Hindlimb muscle (tissue), 1 donor: ENCODE measurements at places on chromosomes 3 and 15.

GRCh38 chr15:32818758-32819447 lies 101.1 kb downstream of the GREM1 start:
- no peak for DNase-seq

DNA sequence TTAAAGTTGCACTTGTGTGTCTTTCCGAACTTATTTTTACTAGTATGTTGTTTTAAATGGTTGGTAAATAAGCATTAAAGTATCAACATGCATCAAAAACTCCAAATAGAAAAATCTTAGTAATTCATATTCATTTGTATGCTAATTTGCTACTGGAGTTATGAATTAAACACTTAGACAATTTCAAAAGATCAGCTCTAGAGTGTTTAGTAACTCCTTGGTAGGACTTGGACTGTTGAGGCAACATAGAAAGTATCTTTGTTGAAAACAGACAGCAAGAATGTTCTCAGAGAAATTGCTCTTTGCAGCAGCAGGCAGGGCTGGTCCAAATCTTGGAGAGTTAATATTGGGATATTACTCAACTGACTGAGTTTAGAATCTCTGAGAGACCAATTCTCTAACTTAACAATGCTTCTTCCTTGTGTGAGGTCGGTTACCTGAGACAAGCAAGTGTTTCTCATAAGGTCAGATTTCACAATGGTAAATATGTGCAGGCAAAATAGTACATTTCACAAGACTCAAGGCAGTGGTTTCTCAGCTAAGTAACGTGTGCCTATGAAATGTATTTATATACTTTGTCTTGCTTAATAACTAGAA lies 147.8 kb upstream of the IL12A start:
- no peak for DNase-seq

DNA sequence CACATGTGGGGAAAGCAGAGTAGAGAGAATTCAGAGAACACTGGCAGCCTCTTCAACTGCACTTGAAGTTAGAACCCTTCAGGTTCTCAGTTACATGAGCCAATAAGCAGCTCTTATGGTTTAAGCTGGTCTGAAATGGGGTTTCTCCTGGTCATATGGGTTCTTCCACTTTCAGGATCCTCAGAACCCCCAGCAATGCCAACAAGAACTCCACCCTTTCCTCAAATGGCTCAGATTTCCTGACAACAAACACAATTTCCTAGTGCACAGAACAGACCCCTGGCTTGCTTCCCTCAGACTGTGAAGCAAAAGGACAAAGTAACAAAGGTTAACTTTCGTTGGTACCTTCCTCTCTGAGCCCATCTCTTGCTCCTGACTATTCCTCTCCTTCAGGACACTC lies 23.9 kb upstream of the FRMD4B start:
- DNase-seq = no peak

DNA sequence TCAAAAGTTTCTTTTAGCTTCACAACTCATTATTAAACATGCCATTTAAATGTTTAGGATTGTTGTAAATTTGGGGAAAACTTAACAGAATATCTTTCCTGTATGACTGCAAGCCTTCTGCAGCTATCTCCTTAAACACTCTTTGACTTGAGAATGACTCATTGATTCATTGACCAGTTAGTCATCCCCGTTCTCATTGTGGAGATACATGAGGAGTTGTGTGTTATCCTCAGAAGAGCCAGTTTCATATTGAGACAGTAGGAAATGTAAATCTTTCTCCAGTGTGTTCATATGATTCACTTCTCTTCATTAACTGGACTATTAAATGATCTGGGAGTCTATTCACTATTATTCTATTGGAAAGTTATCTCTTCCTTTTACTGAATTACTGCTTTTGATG lies 83.0 kb downstream of the CRYGS start:
- no peak for DNase-seq

DNA sequence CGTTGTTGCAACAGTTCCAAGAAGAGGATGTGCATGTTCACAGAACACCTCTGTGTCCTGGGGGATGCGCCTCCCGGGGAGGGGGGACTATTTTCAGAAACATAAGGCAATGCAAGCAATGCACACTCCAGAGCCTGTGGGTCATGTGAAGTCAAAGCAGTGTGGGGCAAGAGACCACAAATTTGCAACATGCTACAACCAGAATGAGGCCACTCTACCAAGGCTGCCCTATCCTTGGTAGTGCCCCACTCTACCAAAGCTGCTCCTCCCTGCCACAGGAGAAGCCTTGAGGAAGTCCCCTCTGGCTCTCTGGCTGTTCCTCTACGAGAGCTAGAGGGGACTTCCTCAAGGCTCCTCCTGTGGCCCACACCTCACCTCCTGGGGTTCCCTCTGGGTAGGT lies 8.4 kb upstream of the NR2C2 start:
- no peak for DNase-seq

DNA sequence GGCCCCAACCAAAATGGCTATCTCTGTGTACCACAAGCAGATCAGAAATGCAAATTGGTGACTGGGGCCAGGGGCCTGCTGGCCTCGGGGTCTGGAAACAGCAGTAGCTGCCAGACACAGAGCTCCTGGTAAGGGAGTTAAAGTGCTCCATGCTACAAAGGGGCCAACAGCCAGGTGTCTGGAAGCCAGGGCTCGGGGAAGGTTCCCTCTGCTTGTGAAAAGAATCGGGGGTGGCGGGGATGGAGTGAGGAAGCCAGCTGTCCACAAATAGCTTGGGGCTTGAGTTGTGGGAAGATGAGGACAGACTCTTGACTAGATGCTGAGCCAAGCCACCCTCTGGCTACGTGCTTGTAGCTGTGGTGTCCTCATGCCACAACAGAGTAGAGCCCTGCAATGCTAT lies 39.3 kb downstream of the CHRD start:
- DNase-seq = no peak

GRCh38 chr3:41700155-41700554 lies 261.7 kb downstream of the ULK4 start:
- no peak for DNase-seq

- no peak for DNase-seq
These were observed 45.0 kb upstream of the FGF12 start for GRCh38 chr3:192772240-192772894.

GRCh38 chr3:159922861-159923312 lies 65.7 kb upstream of the IL12A start:
- DNase-seq = no peak

- no peak for DNase-seq
These were observed 144.5 kb upstream of the BCL6 start for GRCh38 chr3:187889601-187890404.

GRCh38 chr3:53261712-53262111 lies 5.9 kb upstream of the TKT start:
- no peak for DNase-seq

DNA sequence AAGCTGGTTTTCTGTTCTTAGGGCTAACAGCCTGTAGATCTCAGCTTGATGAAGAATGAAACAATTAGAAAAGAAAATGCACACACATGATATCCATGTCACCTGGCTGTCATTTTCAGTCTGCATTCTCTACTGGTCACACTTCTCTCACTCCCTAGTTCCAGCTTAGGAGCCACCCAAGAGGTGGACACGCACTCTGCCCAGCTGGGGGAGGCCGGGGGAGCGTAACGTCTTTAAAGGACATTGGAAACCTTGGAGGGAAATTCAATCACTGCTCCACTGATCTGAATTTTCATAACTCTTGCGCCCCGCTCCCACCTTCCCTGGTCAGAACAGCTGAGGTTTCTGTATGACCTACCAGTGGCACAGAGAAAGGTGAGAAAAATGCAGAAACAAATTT lies 79.7 kb downstream of the RAB11A start:
- DNase-seq = no peak

GRCh38 chr3:163347944-163348343 lies 1730.4 kb downstream of the SI start:
- DNase-seq = no peak

- no peak for DNase-seq
These were observed 18.3 kb downstream of the RAB11A start for GRCh38 chr15:65887565-65887964.

- no peak for DNase-seq
These were observed 98.4 kb downstream of the FLNB start for GRCh38 chr3:58106640-58107039.

- no peak for DNase-seq
These were observed 13.9 kb upstream of the C15orf61 start for GRCh38 chr15:67506775-67507747.

GRCh38 chr3:73868688-73869315 lies 244.1 kb upstream of the PDZRN3 start:
- peak; percentile 64 for DNase-seq

DNA sequence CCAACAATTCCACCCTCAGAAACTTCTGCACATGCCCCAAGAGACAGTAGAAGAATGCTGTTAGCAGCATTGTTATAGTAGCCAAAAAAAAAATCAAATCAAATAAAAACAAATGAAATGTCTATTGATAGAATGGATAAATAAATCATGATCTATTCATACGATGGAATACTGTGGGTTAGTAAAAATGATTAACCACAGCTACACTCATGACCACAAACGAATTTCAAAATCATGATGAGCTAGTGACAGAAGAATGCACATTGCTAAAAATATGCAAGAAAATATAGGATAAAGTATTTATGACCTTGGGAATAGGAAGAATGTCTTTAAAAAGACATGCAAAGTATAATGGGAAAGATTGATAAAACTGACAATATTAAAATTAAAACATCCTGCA lies 57.5 kb upstream of the ACAN start:
- no peak for DNase-seq

DNA sequence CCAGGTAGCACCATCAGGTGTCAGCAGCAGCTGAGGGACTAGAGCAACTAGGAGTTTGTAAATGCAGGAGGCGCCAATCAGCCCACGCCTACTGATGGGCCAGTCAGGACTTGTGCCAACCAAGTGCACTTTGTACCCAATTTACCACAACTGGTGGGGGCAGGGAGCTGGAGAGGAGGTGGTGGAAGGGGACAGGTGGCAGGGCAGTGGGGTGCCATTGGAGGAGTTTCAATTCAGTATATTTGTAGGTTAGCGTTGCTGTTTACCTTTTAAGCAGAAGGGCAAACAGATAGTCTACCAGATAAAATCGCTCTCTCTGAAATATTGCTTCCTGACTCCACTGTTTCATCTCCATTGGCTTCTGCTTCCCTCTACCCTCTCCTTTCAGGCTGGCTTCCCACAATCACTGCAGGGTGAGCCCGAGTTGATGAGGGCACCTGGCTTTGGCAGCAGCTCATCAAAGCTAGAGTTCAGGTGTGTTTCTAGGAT lies 75.7 kb downstream of the TRIM69 start:
- no peak for DNase-seq

GRCh38 chr3:177110386-177110785 lies 86.9 kb downstream of the TBL1XR1 start:
- DNase-seq = no peak

DNA sequence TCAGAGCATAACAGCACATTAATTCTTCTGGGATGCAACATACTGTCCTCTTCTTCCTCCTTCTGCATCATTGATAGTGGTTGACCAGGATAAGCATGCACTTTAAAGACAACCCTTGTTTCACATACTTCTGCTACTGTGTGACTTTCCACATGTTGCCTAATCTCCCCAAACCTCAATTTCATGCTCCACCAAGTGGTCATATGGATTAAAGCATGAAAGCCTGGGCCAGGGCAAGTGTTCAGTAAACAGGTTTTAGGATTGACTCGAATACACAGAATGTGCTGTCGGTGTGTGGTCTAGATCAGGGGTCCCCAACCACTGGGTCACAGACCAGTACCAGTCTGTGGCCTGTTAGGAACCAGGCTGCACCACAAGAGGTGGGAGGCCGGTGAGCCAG lies 22.5 kb upstream of the BFSP2 start:
- DNase-seq = peak; percentile 29

GRCh38 chr3:39189959-39190269 lies 2.5 kb downstream of the XIRP1 start:
- no peak for DNase-seq

- no peak for DNase-seq
These were observed 110.6 kb downstream of the UNC13C start for GRCh38 chr15:54088837-54089236.

GRCh38 chr3:52527039-52527731 lies 6.5 kb downstream of the NT5DC2 start:
- no peak for DNase-seq

DNA sequence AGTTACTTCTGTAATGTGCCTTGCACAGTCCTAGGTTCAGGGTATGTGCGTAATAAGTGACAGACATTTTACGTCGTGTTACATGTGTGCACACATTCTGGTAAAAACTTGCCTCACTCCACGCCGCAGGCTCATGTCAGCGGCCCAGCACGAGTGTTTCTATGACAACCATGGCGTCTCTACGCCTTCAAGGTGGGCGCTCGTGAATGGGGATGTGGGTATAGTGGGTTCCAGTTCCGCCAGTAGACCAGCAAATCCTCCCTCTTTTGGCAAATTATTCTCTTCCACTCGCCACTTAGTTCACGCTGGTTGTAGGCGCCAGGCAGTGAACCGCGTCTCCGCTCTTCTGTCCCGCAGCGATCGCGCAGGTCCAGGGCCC lies 40.3 kb downstream of the CHST14 start:
- no peak for DNase-seq

DNA sequence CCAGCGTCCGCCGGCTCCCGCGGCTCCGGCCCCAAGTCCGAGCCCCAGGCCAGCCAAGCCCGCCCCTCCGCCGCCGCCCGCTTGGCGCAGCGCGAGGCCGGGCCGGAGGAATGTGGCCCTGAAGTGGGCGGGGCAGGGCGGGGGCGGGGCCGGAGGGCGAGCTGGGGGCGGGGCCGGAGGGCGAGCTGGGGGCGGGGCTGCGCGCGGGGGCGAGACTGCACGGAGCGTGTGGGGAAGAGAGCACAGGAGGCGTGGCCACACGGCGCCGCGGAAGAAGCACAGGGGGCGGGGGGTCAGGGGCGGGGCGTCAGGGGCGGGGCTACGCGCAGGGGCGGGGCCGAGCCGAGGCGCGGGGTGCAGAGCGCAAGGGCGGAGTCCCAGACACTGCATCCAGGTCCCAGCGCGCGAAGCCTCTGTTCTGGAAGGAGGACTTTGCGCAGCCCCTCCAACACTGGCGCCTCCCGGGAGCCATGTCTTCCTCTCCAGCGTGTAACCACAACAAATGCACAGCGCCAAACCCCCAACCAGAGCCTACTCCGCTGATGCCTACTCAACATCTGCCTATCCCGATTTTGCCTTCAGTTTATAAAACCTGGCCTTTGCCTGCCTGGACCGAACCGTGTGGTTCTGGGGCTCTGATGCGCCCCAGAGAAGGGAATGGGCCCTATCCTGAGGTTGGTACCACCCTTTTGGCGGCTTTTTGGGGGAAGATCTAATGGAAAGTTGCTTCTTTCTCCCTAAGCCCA lies 105.5 kb downstream of the IQSEC1 start:
- peak; percentile 88 for DNase-seq

GRCh38 chr3:155548195-155548594 lies 196.7 kb downstream of the PLCH1 start:
- no peak for DNase-seq

GRCh38 chr3:124283652-124284023 lies 291.7 kb upstream of the ROPN1 start:
- no peak for DNase-seq

- no peak for DNase-seq
These were observed 6.1 kb upstream of the TMEM207 start for GRCh38 chr3:190455828-190456227.

DNA sequence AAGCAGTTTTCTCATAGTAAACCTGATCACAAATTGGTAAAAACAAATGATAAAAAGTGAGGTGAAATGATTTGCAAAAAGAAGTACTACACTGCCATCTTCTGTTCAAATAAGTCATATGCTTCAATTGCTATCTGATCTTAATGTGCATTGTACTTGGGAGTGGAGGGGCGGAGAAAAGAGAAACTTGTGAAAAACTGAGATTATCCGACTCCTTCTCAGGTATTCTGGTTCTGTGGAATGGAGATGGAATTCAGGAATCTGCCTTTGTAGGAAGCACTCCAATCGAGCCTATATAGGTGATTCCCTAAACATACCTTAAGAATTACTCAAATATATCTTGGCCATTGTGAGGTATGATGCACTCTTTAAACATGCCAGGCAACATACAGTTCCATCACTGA lies 180.6 kb downstream of the CHL1 start:
- no peak for DNase-seq
